ENCODE measurements at places on chromosomes 5 and 9. TPM values are rescaled to one million over a fixed set of nuclear protein-coding genes. Genes with fewer than 3 reads are reported as not detected.

The RASA1 gene
- total RNA-seq: 73.2 TPM

The GABRA6 gene
- 0.31 TPM for total RNA-seq

The PCDHGA6 gene
- 12.3 TPM for total RNA-seq

The MAPK9 gene
- 90.8 TPM for total RNA-seq

The SPATA31C2 gene
- not detected for total RNA-seq

The TNFSF15 gene
- 0.16 TPM for total RNA-seq
